ENCODE measurements at places on chromosomes 3 and 15. TPM values are rescaled to one million over a fixed set of nuclear protein-coding genes. Genes with fewer than 3 reads are reported as not detected.

The PPP1R14D gene
- total RNA-seq = 217 TPM

DNA sequence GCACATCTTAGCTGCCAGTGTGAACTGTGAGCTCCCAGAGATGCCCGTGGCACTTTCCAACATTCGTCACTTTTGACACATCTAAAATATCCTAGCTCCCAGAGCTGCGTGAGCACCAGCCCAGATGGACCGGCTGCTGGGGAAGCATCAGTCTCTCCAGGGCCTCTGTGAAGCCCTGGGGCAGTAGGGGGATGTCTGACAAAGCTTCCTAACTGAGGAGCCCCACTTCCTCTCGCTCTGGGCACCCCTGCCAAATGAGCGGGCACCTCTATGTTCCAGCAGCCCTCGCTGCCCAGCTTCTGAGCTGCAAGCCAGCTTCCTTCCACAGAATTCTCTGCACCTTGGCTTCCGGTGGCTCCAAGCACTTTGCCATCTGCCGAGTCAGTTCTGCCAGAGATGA, 91.1 kb downstream of the LIPC start:
- no peak for DNase-seq

DNA sequence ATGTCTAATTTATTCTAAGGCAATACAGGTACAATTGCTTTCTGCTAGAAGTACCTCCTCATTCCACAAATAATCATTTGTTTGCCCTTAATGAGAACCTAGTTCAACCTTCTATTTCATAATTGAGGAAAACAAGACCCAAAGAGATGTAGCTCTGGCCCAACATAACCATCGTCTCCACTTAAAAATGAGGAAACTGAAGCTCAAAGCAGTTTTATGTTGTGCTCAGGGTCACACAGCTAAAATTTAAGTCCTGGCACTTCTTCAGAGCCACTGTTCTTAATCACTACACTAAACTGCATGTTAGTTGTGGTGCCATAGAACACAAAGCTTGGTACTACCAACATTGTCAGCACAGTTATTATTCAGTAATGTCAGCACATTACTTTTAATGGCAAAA, 108.0 kb downstream of the SERPINI1 start:
- DNase-seq = no peak

GRCh38 chr15:60829416-60829815, 350.5 kb upstream of the ICE2 start:
- no peak for DNase-seq

The TM4SF18 gene
- total RNA-seq = 1.1 TPM

- no peak for DNase-seq
Observed at GRCh38 chr3:107458871-107459270, 63.9 kb upstream of the BBX start.

The SUCLG2 gene
- total RNA-seq = 107 TPM

The TNFAIP8L3 gene
- total RNA-seq = 3.3 TPM

The COL8A1 gene
- total RNA-seq = 2.3 TPM

GRCh38 chr3:65251375-65251774, 563.6 kb upstream of the ADAMTS9 start:
- no peak for DNase-seq

The PPM1L gene
- total RNA-seq = 17.8 TPM

The TMEM212 gene
- total RNA-seq = not detected

GRCh38 chr15:39061952-39062464, 497.4 kb upstream of the RASGRP1 start:
- DNase-seq = no peak

The CAV3 gene
- total RNA-seq = not detected

- no peak for DNase-seq
Observed at GRCh38 chr3:87333393-87333892, 57.1 kb upstream of the POU1F1 start.

GRCh38 chr15:77497942-77498361, 77.3 kb downstream of the HMG20A start:
- no peak for DNase-seq

The GPR62 gene
- total RNA-seq = not detected

DNA sequence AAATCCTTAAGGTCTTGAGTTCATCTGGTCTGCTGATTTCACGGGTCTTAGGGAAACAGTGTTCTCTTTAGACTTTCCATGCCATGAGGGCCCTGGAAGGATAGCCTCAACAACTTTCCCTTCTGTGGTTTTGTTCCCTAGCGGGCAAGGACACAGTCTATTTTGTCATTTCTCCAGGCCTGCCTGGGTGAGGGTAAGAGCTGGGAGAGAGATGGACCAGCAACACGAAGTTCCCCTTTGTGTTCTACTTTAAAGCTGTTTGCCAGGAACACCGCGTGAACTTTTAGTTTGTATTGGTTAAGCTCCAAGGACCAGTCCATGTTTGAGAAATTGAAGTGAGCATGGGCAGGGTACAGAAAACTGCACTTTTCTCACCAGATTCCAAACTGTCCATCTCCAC, 20.9 kb downstream of the ST3GAL6 start:
- no peak for DNase-seq

The RNF13 gene
- 51.7 TPM for total RNA-seq

- no peak for DNase-seq
Observed at GRCh38 chr3:174776123-174776522, 83.0 kb upstream of the NAALADL2 start.

The DUOX1 gene
- not detected for total RNA-seq

GRCh38 chr15:48862705-48863104, 15.2 kb upstream of the EID1 start:
- DNase-seq = no peak

DNA sequence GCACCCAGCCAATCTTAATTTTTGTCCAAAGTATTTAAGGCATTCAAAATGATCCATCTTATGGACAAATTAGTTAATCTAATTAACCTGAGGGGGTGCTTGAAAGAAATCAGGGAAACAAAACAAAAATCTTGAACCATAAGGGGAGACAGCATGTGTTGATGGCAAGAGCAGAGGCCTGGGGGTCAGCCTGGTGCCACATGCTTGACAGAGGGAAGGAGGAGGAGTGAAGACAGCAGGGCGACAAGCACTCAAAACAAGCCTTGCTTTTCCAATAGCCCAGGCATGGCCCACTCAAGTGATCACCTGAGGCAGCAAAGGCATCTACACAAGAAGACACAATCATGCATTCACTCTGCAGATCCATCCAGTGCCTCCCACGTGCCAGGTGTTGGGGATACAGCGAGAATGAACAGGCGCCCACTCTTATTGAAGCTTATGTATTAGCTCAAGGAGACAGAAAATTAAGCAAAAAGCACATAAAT, 25.0 kb upstream of the MGLL start:
- DNase-seq = no peak

- peak; percentile 57 for DNase-seq
Observed at GRCh38 chr15:67433495-67434099, 87.3 kb upstream of the C15orf61 start.

- DNase-seq = no peak
Observed at GRCh38 chr3:102478160-102478559, 43.3 kb downstream of the ZPLD1 start.

The ARHGEF26 gene
- total RNA-seq = 27.5 TPM

DNA sequence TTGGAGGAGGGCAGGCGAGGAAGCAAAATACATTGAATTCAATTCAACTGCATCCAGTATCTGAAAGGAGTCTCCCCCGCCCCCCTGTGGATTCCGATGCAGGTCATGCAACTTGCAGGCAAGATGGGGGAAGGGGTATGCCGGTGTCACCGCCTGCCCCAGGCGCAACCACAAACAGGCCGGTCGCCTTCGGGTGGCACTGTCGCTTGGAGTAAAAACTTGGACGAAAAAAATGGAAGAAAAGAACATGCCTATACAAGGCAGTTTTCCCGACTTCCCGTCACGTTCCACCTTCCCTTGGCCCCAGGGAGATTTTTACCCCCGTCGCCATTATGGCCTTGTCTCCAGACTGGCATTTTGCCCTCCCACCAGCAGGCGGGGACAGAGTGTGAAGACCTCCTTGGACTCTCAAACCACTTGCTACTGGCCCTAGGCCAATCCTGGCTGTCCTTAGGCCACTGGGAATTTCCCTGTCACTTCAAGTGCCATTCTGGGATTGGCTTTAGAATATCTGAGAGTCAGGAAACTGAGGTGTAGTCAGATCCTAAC, 1.6 kb upstream of the NTRK3 start:
- DNase-seq = no peak

The CYP1A2 gene
- not detected for total RNA-seq

Measured in Peyer's patch (tissue), 4 donors.